ENCODE measurements at places on chromosomes 1 and 21.

DNA sequence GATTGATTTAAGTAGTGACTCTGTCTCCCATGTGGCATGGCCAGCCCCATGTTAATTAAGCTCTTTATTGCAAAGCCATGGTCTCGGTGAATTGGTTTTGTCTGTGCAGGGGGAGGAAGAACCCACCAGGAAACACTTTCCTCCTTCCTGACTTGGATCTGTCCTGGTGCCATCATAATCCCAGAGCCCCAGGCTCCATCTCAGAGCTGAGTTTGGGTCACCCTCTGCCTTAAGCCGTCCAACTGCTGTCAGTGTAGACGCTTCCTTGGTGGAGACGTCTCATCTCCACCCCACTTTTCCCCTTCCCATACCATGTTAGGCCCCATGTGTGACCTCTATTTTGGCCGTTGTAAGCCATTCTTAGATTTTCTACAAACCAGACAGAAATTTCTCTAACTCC is 36.0 kb upstream of the COL6A2 start:
- H3K36me3 ChIP-seq: no peaks in the 10 kb centered on the region
- H3K27me3 ChIP-seq: peaks cover 11% of the 10 kb centered on the region
- no peak overlapping the region for H3K27ac ChIP-seq
- no peak overlapping the region for H3K4me3 ChIP-seq
- peaks cover 20% of the 10 kb centered on the region for H3K4me1 ChIP-seq
- peak; percentile 3 for DNase-seq

GRCh38 chr1:115051850-115052249 is 22.2 kb downstream of the TSHB start:
- no peak for DNase-seq
- peaks cover 2% of the 10 kb centered on the region for H3K27me3 ChIP-seq

GRCh38 chr1:109895720-109896504 is 14.7 kb upstream of the CSF1 start:
- H3K27ac ChIP-seq: no peak overlapping the region
- DNase-seq: no peak

DNA sequence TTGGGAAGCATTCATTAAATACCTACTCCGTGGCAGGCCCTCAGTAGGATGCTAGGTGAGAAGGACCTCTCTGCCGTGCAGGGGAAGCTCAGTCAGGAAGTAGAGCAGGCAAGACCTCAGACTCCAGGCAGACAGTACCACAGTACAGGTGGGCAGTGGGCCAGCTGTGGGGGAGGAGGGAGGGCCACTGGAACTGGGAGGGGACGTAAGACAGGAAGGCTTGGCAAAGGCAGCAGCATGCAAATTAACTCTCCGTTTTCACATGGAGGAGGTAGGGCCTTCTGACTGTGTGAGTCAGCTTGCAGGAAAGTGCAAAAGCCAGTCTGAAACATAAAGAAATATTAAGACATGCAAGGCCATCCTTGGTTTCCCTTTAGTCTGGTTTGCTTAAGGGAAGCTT is 157.7 kb downstream of the TRIM33 start:
- peaks cover 11% of the 10 kb centered on the region for H3K4me1 ChIP-seq
- no peak overlapping the region for H3K27ac ChIP-seq
- peaks cover 3% of the 10 kb centered on the region for H3K27me3 ChIP-seq
- H3K4me3 ChIP-seq: no peak overlapping the region

DNA sequence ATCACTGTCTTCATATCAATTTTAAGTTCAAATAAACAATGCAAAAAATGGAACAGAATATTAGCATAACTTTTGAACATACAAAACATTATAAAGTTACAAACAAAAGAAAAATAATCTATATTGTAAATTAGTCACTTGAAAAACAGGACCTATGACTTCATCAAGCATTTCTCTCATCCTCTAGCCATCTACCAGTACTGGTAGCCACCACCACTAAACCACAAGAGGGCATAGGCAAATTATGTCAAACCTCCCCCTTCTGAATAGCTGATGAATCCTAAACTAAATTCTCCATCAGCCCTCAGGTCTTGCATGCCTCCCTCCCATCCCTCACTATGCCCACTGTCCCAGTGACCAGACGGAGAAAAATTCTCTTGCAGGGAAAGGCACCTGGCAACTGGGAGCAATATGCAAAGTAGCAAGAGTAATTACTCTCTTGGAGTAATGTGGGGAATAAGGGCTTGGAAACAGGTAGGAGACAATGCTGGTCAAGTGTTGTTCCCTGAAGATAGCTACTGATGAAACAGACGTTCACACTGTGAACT is 37.1 kb downstream of the SSX2IP start:
- H3K4me3 ChIP-seq: no peak overlapping the region
- no peaks in the 10 kb centered on the region for H3K4me1 ChIP-seq
- no peaks in the 10 kb centered on the region for H3K27me3 ChIP-seq
- H3K36me3 ChIP-seq: peaks cover 38% of the 10 kb centered on the region

- DNase-seq: no peak
- no peak overlapping the region for H3K4me3 ChIP-seq
- peaks cover 7% of the 10 kb centered on the region for H3K4me1 ChIP-seq
- H3K27ac ChIP-seq: no peak overlapping the region
- H3K27me3 ChIP-seq: no peaks in the 10 kb centered on the region
These were observed 3.0 kb upstream of the CYB561D1 start for GRCh38 chr1:109490934-109491302.

DNA sequence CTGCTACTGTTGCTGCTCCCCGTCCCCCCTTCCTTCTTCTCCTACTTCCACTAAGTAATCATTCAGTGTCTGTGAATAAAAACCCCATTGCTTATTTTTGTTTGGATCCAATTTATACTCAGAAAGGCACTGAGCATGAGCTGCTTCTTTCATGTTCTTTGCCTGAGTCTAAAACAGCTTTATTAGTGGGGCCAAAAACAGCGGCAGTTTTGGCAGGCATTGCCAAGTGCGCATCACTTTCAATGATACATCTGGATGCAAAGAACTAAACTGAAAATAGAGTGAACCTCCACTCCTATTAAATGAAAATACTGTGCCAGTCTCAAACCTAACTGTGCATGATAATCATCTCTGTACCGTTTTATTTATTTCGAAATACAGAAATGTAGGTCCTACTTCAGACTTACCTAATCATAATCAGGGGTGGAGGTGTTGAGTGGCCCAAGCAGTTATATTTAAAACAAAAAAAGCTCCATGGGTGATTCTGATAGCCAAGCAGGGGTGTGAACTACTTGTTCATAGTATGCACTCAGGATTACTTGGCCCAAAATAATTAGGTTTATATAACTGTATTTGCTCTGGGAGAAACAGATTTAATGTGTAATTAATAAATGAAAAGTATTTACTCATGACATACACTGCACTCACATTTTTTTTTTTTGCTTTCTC is 48.4 kb downstream of the NEK7 start:
- no peak overlapping the region for H3K4me3 ChIP-seq
- peaks cover 6% of the 10 kb centered on the region for H3K4me1 ChIP-seq
- no peaks in the 10 kb centered on the region for H3K27me3 ChIP-seq
- H3K27ac ChIP-seq: peak overlapping the region; percentile 36
- H3K36me3 ChIP-seq: peaks cover 5% of the 10 kb centered on the region
- DNase-seq: no peak

- H3K4me1 ChIP-seq: peaks cover 23% of the 10 kb centered on the region
- H3K27ac ChIP-seq: no peak overlapping the region
These were observed 2.0 kb upstream of the USF1 start for GRCh38 chr1:161047436-161048420.

DNA sequence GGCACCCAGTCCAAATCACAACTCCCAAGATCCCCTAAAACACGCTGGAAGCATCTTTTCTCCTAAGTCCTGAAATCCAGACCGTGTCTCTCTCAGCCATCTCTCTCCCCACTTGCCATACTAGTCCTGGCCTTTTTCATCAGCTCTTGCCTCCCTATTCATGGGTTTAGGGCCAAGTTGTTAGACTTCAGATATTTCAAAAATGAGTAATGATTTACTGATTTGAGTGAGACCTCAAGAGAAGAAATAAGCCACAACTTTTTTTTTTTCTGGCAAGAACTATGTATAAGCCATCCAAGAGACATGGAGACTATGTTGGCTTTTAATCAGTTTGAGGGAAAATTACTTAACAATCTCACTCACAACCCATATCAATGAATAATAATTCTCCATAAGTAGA is 62.5 kb downstream of the TBX15 start:
- no peak overlapping the region for H3K27ac ChIP-seq
- peaks cover 44% of the 10 kb centered on the region for H3K27me3 ChIP-seq
- no peak for DNase-seq
- no peaks in the 10 kb centered on the region for H3K36me3 ChIP-seq

DNA sequence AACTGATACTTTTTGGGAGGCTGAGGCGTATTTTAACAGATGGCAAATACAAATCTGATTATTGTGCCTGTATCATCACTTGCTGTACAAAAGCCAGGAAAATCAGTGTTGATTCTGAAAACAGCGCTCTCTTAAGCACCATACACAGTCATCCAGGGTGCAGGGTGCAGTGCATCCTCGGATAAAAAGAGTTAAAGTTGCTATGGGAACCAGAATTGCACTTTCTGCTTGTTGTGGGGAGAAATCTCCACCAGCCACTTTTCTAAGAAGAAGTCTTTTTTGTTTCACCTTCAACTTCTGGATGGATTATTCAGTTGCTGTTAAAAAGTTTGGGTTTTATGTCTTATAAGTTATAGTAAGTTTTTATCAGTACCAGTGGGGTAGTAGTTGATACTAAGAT is 3.8 kb downstream of the LAMC1 start:
- peaks cover 74% of the 10 kb centered on the region for H3K4me1 ChIP-seq
- no peak for DNase-seq
- H3K4me3 ChIP-seq: no peak overlapping the region
- H3K27me3 ChIP-seq: no peaks in the 10 kb centered on the region
- peak overlapping the region; percentile 76 for H3K27ac ChIP-seq
- no peaks in the 10 kb centered on the region for H3K36me3 ChIP-seq

- H3K36me3 ChIP-seq: peaks cover 29% of the 10 kb centered on the region
- H3K27ac ChIP-seq: no peak overlapping the region
- DNase-seq: no peak
- H3K27me3 ChIP-seq: no peaks in the 10 kb centered on the region
These were observed 100.4 kb downstream of the SPATA6 start for GRCh38 chr1:48371598-48371997.

- no peak overlapping the region for H3K27ac ChIP-seq
- no peaks in the 10 kb centered on the region for H3K36me3 ChIP-seq
- H3K4me3 ChIP-seq: no peak overlapping the region
- peaks cover 2% of the 10 kb centered on the region for H3K4me1 ChIP-seq
- no peak for DNase-seq
These were observed 176.5 kb downstream of the HIVEP3 start for GRCh38 chr1:41742219-41742618.

- H3K27ac ChIP-seq: no peak overlapping the region
- DNase-seq: no peak
- H3K4me3 ChIP-seq: no peak overlapping the region
- H3K27me3 ChIP-seq: no peaks in the 10 kb centered on the region
- H3K36me3 ChIP-seq: peaks cover 3% of the 10 kb centered on the region
- peaks cover 26% of the 10 kb centered on the region for H3K4me1 ChIP-seq
These were observed 26.3 kb downstream of the AHDC1 start for GRCh38 chr1:27577504-27578188.

DNA sequence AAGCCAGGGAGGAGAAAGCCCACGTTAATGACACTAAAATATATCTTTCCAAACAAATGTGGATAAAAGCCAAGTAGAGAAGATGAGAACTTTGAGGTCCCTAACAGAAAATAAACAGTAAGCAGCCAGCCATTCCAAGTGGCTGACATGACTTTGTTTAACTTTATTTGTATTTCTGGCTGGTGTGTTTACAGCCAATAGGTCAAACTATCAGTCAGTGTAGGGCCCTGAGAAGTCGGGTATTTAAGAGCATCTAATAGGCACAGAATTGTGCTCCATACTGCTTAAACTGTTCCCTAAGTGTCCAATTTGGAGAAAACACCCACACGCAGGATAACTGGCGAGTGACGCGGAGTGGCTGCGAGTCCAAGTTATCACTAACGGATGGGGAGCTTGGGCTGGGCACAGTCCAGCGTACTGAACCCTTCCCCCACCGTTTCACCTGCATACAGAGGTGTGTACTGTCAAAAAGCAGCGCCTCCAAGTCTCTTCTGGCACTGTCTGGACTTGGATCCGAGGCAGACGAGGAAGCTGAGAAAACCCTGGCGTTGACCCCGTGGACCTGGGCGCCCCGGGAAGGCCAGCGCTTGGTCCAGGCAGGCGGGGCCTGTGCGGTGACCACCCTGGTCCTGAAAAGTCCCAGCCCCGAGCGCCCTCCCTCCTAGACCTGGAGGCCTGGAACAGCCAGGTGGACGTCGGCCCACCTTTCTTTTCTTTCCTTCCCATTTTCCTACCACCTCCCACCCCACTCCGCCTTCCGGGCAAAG is 662 bp upstream of the LGALS8 start:
- H3K27me3 ChIP-seq: no peaks in the 10 kb centered on the region
- H3K36me3 ChIP-seq: peaks cover 5% of the 10 kb centered on the region
- peak overlapping the region; percentile 89 for H3K4me3 ChIP-seq
- no peak for DNase-seq
- H3K4me1 ChIP-seq: peaks cover 28% of the 10 kb centered on the region

DNA sequence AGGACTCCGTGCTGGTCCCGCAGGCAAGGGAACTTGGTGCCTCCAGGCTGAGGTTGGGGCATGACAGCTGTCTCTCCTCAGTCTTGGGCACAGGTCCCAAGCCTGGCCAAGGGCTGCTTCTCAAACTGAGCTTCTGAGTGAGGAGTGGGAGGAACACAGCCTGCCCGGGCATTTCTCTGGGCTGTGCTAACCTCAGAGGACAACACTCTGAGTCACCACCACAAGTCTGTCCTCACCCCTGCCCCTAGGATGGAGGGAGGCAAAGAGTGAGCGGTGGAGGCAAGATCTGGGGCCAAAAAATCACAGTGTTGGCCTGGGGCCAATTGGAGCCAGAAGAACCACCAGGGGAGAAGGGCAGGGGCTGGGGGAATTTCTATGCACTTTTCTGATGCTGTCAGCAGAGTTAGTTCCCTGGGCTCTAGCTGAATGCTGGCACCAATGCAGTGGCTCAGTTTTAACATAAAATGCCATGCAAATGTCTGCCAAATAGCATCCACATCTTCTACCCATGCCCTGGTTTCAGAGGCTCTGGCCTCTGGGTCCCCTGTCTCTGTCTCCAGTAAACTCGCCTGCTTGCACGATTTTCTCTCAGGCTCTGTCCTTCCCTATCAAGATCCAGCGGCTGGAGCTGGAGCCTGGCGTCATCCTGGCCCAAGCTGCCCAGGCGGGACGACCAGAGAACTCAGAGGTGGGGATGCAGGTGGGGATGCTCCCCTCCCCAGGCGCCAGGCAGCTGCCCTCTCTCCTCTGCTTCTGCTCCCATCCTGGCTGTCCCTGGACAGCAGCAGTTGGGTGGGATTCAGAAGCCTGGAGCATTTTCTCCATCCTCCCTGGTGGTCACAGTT is 11.0 kb upstream of the CDK18 start:
- H3K4me1 ChIP-seq: peaks cover 18% of the 10 kb centered on the region
- no peaks in the 10 kb centered on the region for H3K36me3 ChIP-seq
- H3K27ac ChIP-seq: no peak overlapping the region

- H3K36me3 ChIP-seq: no peaks in the 10 kb centered on the region
- H3K27me3 ChIP-seq: peaks cover 28% of the 10 kb centered on the region
- H3K27ac ChIP-seq: no peak overlapping the region
- H3K4me3 ChIP-seq: peak overlapping the region; percentile 64
- H3K4me1 ChIP-seq: peaks cover 49% of the 10 kb centered on the region
These were observed 745 bp downstream of the RCSD1 start for GRCh38 chr1:167630568-167631385.

- H3K4me1 ChIP-seq: peaks cover 13% of the 10 kb centered on the region
- no peak for DNase-seq
- H3K27ac ChIP-seq: no peak overlapping the region
- no peak overlapping the region for H3K4me3 ChIP-seq
- no peaks in the 10 kb centered on the region for H3K27me3 ChIP-seq
These were observed 89.7 kb downstream of the ATP5PO start for GRCh38 chr21:33825915-33826314.

Measured in mesothelial cell of epicardium (in vitro differentiated cells).